DMS153 (cell line): ENCODE measurements at places on chromosomes 2 and 18.

- DNase-seq, result no peak
Observed at GRCh38 chr18:40849886-40850285, 1105.1 kb upstream of the PIK3C3 start.

- no peak for DNase-seq
Observed at GRCh38 chr2:82795446-82795845, 1663.6 kb downstream of the SUCLG1 start.

DNA sequence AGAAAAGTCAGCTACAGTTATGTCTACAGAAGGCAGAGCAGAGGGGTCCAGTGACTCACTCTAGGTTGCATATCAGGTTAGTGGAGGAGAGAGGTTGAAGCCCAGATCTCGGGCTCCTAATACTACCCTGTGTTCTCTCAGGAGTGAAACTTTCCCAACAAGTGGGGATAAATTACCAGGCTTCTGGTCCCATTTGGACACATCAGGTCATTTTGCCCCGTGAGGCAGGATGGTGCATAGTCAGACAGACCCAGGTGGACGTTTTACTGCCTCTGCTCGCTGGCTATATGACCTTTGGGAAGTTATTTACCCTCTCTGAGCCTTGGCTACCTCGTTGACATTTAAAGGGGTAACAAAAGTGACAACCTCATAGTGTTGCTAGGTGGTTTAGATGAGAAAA is 128.0 kb upstream of the REV1 start:
- no peak for DNase-seq

DNA sequence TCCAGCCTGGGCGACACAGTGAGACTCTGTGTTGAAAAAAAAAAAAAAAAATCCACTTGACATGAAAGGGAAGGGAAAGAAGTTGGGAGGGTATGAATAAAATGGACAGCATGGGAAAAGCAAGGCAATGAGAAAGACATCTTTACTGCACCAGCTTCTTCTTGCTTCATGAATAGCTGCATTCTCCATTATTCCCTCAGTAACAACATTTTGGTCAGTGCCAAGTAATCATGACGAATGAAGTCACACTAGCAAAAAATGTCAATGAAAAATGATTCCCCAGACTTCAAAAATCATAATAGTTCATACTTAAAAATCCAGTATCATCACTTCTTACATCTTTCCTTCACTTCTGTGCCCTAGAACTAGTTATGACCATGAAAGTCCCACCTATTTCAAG is 30.4 kb downstream of the ADAM17 start:
- no peak for DNase-seq

DNA sequence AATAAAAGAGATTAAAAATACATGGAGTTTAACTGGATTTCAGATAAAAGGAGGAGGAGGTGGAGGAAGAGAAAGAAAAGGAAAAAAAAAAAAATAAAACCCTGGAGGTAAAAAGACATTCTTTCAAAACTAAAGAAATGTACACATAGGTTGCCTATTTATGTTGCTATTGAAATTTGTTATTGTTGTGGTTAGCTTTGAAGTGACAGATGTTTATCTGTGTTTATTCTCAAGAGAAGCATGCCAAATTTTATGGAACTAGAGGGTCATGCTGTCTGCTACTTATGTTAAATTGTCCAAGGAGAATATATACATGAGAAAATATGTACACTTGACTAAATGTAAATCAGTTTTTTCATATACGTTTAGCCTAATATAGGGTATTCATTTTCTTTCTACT is 653.2 kb downstream of the DCDC2C start:
- no peak for DNase-seq

- DNase-seq, result no peak
Observed at GRCh38 chr2:88061295-88061694, 5.7 kb upstream of the KRCC1 start.

GRCh38 chr18:39966275-39966674 is 1988.8 kb upstream of the PIK3C3 start:
- no peak for DNase-seq

- DNase-seq, result no peak
Observed at GRCh38 chr2:222088561-222088960, 210.2 kb downstream of the PAX3 start.

DNA sequence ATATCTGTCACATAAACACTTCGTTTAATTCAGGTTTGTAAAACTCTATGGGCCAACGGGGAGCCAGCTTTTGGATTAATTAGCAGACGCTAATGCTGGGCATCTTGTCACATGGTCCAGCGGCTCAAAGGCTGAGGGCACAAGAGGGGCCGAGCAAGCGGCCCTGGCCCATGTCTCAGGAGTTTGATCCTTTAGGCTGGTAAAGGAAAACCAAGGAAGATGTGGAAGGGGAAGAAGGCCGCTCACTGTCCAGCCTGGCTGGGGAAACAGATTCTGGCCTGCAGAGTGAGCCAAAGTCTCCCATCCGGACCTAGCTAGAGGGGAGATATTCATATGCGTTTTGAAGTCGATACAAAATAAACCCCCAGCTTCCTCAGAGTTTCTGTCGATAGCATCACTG is 248.6 kb upstream of the SIX2 start:
- no peak for DNase-seq

DNA sequence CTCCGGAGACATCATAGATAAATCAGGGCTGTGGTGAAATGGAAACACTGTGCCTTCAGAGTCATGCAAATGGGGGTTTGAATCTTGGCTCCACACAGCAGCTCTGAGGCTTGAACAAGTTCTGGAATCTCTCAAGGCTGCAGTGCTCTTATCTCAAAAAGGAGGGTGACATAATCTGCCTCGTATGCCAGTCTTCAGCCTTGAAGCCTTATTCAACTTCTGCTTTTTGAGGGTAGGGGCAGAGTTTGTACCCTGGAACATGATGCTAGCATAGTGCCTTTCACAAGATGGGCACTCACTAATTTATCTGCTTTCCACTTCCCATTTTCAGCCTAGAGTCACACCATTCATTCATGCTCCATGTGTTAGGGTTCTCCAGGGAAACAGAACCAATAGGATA is 42.3 kb downstream of the GATA6 start:
- DNase-seq, result no peak

DNA sequence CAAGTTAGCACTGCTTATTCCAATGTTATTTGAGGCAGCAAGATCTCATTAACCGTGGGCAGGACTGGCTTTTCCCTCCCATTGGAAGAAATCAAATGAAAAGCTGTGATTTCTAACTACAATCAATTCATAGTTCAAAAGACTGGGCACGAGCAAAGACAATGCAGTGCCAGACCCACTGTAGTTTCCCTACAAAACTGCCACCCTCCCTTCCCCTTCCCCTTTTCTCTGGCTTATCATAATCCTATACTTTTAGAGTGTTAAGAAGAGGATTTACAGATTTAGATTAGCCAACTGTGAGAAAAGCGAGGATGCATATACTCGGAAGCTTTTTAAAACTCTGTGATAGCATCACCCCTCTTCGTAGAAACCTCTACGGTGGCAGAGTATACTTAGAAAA is 260.4 kb downstream of the STK39 start:
- DNase-seq, result no peak

GRCh38 chr2:38268691-38269327 is 108.3 kb downstream of the ATL2 start:
- no peak for DNase-seq
